H1 (cell line): ENCODE measurements at places on chromosomes 3 and 15.

DNA sequence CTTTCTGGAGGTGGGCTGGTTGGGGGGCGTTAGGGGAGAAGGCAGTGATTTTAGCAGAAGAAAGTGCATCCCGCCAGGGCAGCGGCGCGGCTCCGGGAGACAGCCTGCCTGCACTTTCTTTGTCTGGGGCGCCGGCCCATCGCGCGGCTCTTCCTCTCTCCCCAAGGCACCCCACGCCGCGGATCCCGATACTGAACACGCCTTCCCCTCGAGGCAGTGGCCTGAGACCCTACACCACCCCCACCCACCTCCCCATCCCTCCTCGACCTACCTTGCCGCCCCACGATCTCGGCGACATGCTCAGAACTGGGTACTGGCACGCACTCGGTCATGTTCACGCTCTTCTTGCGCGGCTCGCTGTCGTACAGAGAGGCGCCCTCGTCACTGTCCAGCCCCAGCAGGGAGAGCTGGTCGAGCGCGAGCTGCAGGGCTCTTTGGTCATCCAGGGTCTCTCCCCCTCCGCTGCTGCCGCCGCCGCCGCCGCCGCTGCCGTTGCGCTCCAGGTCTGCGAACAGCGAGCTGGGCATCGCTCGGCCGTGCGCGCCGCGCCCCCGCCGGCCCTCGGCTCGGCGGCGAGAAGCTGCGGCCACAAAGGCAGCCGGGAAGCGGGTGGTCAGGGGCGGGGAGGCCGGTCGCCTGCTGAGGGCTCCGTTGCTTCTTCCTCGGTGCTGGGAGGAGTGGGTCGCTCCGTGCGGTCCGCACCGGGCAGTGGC lies 483 bp downstream of the MEX3B start:
- DNase-seq = no peak

DNA sequence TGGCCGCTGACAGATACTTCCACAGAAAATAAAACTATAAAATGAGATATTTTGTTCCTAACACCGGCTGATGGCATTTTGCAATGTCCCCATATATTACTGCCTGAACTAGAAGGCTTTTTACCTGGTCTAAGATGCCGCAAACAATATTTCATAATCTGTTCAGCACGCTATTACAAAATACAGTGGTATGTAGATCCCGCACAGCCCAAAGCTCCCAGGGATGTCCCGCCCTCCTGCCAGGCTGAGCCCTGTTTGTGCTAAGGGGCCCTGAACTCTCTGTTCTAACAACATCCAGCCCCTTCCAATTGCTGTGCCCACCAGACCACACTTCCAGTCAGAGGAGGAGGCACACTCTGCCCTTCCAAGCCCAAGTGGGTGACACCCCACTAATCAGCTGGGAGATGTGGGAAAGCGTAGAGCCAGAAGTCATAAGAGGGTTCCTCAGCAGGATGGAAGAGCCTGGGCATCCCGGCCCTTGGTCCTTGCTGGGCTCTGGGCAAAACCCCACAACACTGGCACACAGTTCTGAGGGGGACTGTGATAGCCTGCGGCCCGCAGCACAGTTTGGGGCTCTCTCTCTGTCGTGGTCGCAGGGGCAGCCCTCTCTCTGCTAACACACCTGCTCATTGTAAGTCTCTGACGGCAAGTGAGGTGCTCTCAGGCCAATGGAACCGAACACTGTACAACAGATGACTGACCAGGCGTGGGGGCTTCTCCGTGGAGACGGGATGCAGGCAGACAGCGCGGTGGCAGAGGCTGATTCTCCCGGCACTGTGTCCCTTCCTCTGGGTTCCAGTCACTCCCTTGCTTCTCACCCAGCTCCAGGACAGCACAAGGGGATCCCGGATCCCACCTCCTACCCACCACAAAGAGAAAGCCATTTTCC lies 55.2 kb downstream of the PCSK6 start:
- DNase-seq = peak; percentile 33

- no peak for DNase-seq
These were observed 46.3 kb upstream of the ACKR4 start for GRCh38 chr3:132550579-132551305.

GRCh38 chr3:89867286-89867685 lies 759.9 kb downstream of the EPHA3 start:
- DNase-seq = no peak

GRCh38 chr15:25967116-25967515 lies 104.0 kb upstream of the ATP10A start:
- DNase-seq = no peak

- no peak for DNase-seq
These were observed 179.1 kb upstream of the RGMA start for GRCh38 chr15:93268066-93268465.

GRCh38 chr15:95446854-95447253 lies 883.6 kb upstream of the NR2F2 start:
- no peak for DNase-seq

GRCh38 chr3:9019259-9019961 lies 56.1 kb upstream of the RAD18 start:
- DNase-seq = no peak

- no peak for DNase-seq
These were observed 32.3 kb upstream of the UTS2B start for GRCh38 chr3:191362524-191363090.

- no peak for DNase-seq
These were observed 7.5 kb downstream of the MAGI1 start for GRCh38 chr3:66031102-66031698.

GRCh38 chr3:194089357-194090177 lies 46.4 kb upstream of the HES1 start:
- DNase-seq = peak; percentile 82

GRCh38 chr15:77096138-77096537 lies 25.2 kb upstream of the TSPAN3 start:
- no peak for DNase-seq

DNA sequence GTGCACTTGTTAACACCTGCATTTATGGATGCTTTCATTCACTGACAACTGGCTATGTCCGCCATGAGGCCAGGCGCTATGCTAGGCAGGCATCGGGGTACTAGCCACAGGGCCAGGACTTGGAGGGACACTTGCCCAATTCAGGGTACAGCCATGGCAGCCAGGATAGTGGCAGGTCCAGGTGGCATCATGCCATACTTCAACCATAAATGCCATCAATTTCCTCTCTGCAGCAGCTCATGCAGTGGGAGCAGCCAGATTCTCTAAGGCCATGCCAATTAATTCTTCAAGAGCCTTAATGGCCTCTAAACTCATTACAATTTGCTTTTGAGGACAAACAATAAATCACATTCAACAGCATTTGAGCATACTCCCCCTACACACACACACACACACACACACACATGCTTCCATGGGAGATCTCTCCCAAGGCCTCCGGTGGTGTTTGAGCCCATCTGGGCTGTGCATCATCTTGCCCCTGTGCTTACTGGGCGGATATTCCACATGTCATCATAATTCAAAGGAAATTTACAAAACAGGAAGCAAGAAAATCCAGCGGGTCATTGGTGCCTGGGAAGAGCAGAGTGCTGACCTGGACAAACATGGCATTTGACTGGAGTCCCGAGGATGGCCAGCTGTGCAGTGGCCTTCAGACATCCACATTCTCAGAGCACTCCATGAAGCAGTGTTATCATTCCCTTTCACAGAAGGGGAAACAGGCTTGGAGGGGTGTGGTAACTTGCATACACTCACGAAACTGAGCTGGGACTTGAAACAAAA lies 109.1 kb downstream of the IQSEC1 start:
- no peak for DNase-seq

DNA sequence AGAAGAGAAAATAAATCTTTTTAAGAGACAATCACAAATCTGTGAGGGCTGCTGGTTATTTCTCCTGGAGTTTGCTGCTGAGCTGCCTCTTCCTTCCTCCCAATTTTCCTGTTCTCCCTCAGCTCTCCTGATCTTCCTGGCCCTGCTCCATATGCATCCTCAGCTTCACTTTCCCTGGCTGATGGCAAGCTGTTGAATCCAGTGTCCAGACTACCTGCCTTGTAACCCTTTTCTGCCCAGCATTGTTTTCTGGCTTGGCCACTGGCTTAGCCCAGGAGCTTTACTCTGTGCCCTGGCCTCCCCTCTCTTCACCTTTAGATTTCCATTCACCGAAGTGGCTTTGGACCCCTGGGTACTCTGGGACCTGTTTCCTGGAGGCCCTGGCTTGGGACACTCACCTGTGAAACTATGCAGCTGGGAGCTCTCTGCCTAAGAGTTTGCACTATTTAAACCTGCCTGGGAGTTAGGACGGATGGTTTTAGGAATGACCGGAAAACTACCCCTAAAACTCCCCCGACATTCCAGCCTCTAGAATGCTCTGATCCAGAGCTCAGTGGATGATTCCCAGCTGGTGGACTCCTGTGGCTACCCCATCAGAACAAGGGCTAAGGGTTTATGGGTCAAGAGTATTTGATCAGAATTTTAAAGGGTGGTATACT lies 90.0 kb downstream of the RBPMS2 start:
- no peak for DNase-seq

DNA sequence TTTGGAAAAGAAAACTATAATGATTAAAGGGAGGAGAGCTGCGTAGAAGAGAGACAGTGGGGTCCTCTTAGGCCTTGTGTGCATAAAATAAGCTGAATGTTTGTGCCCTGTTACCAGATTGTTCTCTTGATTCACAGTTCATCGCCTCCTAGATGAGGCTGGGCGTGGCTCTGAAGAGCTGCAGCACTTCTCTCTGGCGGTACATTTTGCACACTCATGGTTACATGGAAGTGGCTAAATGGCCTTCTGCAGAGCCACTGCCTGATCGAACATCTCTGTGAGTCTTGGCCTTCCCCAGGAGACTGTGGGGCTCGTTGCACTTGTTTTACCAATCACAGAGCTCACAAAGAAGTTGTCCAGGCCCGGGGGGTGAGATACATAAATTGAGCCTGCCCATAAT lies 208.8 kb downstream of the GABRG3 start:
- no peak for DNase-seq

DNA sequence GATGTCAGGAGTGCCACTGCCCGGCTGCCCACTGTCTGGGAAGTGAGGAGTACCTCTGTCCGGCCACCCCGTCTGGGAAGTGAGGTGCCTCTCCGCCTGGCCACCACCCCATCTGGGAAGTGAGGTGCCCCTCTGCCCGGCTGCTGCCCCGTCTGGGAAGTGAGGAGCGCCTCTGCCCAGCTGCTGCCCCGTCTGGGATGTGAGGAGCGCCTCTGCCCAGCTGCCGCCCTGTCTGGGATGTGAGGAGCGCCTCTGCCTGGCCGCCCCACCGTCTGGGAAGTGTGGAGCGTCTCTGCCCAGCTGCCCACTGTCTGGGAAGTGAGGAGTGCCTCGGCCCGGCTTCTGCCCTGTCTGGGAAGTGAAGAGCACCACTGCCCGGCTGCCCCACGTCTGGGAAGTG lies 3.3 kb downstream of the COX17 start:
- no peak for DNase-seq
